Putamen (tissue), 1 donor: ENCODE measurements at places on chromosomes 5 and 9.

DNA sequence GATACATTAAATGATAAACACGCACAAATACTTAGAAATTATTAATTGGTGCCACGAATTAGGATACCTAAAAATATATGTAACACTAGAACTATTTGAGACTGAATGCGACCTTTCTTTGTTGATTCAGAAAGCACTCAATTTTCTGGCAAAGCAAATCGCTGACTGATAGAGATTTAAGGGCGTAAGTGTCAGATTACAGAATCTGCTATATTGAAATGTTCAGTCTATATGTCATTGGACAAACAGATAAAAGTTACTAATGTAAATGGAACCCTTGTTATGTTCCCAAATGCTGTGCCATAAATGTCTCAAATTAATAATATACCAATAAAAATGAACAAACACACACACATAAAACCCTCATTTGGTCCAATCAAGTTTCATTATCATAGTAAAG lies 137.9 kb downstream of the MPDZ start:
- DNase-seq, result no peak

- no peak for DNase-seq
These were observed 20.6 kb downstream of the PSMB7 start for GRCh38 chr9:124394596-124394995.

DNA sequence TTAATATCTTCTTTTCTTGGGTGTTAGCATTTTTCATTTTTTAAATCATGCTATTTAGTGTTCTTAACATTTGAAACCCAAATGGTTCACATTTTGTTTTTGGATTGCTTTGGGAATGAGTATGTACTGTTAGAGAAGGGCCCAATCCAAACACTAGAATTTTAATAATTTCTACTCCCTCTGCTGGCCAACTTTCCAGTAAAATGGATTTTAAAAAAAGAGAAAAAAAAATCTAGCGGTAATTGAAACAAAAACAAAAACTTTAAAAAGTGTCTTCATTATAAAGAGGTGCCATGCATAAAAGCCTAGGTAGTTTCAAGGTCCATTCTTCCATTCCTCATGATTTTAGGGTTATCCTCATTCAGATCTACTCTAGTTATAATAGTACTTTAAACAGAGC lies 32.1 kb upstream of the RICTOR start:
- DNase-seq, result no peak

- no peak for DNase-seq
These were observed 317.3 kb downstream of the TAF11L14 start for GRCh38 chr5:17951392-17952169.

- no peak for DNase-seq
These were observed 150.1 kb upstream of the LHFPL2 start for GRCh38 chr5:78798673-78799029.

DNA sequence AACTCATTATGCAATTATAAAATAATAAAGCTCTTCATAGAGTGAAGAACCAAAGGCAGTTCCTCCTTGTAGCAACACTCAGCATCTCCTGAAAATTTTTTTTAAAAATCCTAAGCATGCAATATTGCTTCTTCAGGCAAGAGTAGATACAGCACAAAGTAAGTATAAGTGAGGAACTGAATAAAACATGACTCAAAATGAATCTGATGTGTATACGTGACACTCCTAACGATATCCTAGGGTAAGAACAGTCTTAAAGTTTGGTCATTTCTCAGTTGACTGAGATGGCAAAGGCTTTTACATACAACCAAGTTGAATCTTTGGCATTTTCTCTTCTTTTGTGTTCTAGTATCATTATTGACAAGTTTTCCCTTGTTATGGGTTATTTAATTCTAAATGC lies 41.1 kb upstream of the AOPEP start:
- no peak for DNase-seq

DNA sequence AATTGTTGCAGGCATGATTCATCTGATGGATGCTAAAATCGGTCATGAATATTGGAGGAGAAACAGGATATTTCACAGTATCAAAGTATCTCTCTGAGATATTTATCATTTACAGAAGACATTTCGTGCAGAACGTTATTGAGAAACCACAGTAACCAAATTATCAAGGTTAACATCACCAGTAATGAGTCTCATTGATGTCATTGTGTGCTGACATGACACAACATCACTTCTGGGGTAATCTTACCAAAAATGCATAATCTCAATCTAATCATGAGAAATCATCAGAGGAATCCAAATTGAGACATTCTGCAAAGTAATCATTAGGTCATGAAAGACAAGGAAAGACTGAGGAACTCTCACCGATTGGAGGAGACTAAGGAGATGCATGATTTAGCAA lies 42.7 kb downstream of the C5orf22 start:
- no peak for DNase-seq

DNA sequence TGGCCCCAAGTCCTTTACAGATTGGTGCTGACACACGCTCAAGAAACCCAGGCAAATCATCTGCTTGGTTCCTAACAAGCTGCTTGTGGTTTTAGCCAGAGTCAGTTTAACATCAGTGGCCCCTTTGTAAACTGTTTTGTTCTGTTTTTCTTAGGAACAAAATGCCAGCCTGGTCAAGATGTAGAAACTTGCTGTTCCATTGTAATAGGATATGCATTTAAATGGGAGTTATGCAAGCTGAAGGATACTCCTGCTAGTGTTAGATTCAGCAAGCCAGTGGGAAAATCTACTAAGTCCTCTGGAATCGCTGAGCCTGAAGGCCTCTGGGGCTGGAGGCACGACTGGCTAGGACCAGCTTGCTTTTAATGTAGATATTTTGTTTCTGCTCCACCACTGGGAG lies 391.1 kb downstream of the TLE4 start:
- DNase-seq, result no peak

DNA sequence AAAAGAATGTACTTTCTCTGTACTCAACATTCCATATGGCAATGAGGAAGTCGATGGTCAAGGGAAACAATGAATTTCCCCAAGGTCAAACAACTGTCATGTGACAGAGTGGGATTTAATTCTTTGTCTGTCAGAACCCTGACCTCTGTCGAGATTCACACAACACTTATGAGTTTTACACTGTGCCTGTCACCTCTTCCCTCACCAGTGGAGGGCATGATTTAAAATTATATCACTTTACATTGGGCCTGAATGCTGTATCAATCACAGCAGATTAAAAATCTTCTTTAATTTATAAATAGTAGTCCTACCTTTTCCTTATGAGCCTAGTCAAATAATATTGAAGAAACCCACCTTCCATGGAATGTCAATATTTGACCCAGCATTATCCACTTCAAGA lies 276.7 kb downstream of the CDH10 start:
- no peak for DNase-seq

GRCh38 chr9:93467062-93467416 lies 13.7 kb upstream of the FAM120AOS start:
- no peak for DNase-seq

DNA sequence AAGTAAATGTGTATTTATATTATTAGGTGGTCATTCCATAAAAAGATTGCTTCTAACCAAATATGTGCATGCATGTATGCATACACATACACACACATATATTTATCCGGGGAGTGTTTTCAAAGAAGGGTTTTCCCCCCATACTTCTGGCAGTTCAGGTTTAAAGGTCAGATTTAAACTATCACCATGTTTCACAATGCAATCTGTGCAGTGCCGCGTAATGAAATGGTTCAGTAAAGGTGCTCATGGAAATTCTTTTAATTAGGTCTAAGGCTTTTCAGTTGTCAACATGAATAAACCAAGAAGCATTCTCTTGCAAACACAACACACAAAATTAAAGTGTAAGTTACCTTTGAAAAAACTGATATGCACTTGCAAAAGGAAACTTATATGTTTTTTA lies 211.0 kb downstream of the CRB2 start:
- no peak for DNase-seq

GRCh38 chr5:128613766-128614165 lies 75.7 kb upstream of the FBN2 start:
- no peak for DNase-seq

- no peak for DNase-seq
These were observed 586.0 kb downstream of the CCDC171 start for GRCh38 chr9:16138561-16139491.

DNA sequence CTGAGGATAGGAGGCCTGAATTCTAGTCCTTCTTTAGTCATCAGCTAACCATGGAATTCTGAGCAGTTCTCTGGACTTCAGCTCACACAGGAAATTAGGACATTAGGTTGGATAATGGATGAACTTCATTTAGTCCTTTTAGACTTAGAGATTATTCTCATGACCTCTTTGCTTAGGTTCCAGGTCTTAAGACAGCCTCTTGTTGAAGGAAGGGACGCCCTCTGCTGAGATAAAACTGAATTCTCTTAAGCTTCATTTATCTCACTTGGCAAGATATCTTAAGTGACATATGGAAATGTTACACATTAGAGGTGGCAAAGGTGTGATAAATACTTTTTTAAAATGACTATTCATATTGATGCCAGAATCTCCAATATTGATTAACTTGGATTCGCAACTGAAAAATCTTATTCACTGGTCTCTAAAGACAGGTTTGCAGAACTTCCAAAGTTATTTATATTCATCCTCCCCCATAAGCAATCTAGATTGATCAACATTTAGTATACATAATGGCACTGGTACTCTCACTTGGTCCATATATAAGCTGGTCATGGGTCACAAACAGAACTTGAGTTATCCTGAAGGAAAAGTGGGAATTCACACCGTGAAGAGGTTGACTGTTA lies 16.9 kb upstream of the ZNF366 start:
- no peak for DNase-seq

DNA sequence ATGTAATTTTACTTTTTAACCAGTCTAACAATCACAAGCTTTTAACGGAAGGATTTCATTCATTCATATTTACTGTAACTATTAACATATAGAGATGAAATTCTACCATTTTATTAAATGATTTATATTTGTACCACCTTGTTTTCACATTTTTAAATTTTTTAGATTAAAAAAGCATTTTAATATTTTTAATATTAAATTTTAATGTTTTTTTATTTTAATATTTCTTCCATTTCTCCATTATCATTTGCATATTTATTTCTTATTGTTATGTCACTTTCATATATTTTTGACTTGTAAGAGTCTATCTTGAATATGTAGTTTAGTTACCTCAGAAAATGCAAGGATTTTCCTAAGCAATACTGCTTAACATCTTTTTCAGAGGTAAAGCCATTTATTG lies 1034.0 kb upstream of the PTPRD start:
- no peak for DNase-seq

GRCh38 chr9:109488791-109489492 lies 9.2 kb downstream of the PTPN3 start:
- no peak for DNase-seq
